ENCODE measurements at places on chromosomes 7 and 10.

- no peak for DNase-seq
These were observed 7.2 kb downstream of the NEUROD6 start for GRCh38 chr7:31333291-31333690.

- no peak for DNase-seq
These were observed 179.0 kb downstream of the PRPF18 start for GRCh38 chr10:13765641-13766341.

GRCh38 chr10:105154736-105155135 lies 513.6 kb downstream of the SORCS3 start:
- DNase-seq: no peak

GRCh38 chr10:110833234-110833940 lies 38.3 kb upstream of the PDCD4 start:
- no peak for DNase-seq

DNA sequence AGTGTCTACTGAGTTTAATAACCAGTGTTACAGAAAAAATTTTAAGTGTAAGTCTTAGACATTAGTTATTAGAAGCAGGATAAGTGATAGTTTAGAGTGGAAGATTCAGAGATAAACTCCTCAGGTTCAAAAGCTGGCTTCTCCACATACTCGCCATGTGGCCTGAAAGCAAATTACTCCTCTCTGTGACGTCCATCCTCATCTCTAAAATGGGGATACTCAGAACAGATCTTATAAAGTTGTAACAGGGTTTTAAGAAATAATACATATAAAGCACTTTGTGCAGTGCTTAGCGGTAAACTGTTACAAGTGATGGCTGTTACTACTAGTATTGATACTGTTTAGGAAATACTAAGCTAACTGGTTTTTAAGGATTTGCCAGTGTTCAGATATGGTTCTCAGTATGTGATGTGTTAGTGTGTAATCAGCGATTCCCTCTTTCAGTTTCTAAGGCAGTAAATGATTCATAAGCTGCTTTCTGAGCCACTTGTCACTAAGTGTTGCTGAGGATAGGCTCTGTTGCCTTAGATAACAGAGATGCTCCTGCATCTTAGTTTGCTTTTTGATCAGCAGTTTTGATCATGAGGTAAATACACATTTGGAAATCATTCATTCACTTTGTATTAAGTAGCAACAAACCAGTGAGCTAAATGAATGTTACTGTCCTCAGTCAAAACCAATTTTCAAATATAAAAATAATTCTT lies 58.7 kb downstream of the CYP51A1 start:
- DNase-seq: no peak

GRCh38 chr7:92466682-92467081 lies 11.1 kb downstream of the ERVW-1 start:
- no peak for DNase-seq

All from islet precursor cell (in vitro differentiated cells).